Anterior cingulate cortex (tissue), 58 donors: ENCODE measurements at places on chromosomes 7 and 10.

- no peak for DNase-seq
These were observed 14.9 kb downstream of the TNRC18 start for GRCh38 chr7:5408777-5409176.

DNA sequence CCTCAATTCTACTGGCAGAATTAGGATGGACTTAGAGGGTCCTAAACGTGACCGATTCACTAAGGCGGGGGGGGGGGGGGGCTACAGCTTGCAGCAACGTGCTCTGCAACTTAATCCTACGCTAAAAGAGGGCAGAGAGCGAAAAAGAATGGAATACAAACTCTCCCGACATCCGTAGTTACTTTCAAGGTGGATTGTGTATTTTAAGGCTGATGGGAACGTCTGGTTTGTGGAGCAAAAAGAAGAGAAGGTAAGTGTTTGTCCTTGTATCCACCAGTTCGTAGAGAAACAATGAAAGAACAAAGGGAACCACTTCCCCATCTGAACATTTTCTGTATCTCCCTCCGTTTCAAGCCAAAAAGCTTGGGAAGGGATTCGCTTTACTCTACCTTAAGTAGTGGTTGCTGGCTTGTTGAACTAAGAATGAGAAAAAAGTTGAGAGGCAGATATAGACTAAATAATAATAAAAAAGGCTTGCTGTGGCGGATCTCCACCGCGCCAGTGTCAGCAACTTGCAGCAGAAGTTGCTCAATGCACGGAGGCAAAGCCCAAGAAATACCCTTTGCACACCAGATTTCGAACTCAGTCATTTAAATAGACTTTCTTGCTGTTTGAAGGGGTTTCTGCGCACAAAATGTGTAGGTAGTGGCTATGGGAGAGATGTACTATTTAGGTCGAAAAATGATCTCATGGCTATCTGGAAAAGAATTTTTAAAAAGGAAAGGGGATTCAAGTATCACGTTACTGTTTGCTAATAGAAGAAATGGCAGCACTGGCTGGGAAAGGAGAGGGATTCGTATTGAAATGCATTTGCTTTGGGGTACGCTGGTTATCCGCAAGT lies 736 bp downstream of the SKIDA1 start:
- DNase-seq = no peak

DNA sequence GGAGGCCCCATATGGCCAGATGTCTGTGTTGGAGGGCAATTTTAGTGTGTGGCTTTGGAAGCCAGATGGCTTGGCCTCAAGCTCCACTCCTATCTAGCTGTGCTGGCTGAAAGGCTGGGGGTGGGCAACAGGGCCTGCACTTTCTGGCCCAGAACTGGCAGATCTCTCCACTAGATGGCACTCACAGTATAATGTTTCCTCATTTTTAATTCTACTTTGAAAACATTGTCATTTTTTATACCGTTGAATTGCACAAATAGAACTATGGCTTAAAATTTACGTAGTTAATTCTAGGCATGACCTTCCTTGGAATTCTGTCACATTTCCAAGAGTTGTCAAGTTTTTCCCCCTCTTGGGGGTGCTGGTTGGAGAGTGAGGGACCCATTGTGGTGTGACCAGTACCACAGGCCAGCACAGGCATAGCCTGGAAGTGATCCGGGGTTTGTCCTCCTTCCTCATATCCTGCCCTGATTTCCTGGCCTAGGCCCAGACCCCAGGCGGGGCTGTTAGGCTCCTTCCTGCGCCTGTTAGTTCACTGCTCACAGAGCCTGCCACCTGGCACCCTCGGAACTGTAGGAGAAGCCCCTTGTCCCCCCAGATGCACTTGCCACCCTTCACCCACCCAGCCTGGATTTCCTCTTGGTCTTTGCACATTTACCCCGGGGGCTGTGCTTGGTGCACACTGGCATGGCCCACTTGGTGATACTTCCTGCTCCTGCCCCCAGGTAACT lies 52.8 kb downstream of the ARHGAP22 start:
- DNase-seq = peak; percentile 29

DNA sequence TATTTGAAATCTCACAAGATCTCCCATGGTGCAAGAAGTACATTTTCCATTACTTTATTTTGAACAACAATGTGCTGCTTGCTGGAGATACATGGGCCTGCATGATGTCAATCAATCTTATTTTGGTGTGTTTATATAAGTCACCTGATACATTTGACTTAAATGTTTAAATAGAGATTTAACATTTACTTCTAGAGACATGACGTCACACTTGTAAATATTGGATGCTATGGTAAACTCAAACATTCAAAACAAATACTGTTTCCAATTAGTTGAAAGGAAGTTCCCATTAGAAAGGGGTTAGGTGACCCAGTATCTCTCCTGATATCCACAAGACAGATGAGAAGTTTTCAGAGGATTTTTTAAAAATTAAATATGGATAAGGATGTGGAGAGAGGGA lies 214.5 kb downstream of the NSUN6 start:
- no peak for DNase-seq
